RCC 7860 (cell line): ENCODE measurements at places on chromosomes 13 and 19.

- DNase-seq, result no peak
Observed at GRCh38 chr19:31717269-31717923, 368.2 kb upstream of the TSHZ3 start.

DNA sequence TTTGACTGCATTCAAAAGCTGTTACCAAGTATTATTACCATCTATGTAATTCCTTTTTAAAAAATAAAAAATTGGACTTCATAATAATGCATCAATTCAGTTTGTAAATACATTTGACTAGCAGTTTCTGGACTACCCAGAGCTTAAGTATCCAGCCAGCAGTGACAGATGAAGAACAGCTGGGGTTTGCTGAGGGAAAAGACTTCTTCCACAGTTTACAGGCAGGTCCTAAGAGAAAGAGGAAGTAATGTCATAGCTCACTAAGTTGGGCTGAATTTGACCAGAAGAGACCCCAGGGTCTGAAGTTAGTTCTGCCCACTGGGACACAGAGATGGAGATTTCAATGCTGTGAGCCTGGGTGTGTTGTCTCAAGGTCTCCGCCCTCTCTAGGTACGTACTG lies 96.4 kb downstream of the MBNL2 start:
- DNase-seq, result no peak

- DNase-seq, result no peak
Observed at GRCh38 chr19:13078381-13078780, 24.3 kb downstream of the LYL1 start.

- no peak for DNase-seq
Observed at GRCh38 chr19:44701228-44701627, 2.3 kb downstream of the CEACAM16 start.

DNA sequence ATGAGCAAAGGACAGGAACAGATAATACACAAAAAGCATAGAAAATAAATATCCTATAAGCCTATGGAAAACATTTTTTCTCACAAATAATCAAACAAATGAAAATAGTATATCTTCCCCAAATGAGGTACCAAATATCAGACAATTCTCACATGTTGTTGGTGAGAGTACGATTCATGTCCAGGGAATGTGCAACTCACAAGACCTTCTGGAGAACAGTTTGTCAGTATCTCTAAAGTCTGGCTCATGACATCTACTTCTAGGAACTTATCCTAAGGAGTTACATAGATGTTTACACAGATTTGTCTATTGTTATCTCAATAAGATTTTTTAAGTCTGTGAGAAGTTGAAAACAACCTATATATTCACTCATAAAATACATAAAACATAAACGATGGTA lies 80.3 kb upstream of the ARHGEF7 start:
- DNase-seq, result no peak

- DNase-seq, result peak; percentile 76
Observed at GRCh38 chr19:4966591-4966990, 2.3 kb upstream of the KDM4B start.

- DNase-seq, result no peak
Observed at GRCh38 chr13:69028936-69029335, 1078.7 kb upstream of the ATXN8OS start.

GRCh38 chr19:13865571-13866462 lies 11.1 kb upstream of the NANOS3 start:
- DNase-seq, result no peak

GRCh38 chr19:10291554-10292205 lies 1.9 kb downstream of the ICAM5 start:
- no peak for DNase-seq

GRCh38 chr13:27311518-27312210 lies 41.0 kb downstream of the RASL11A start:
- DNase-seq, result no peak

- no peak for DNase-seq
Observed at GRCh38 chr19:408902-409515, at the start of gene C2CD4C. Gene C2CD4C (minus strand): TSS chr19:409147. CDS start chr19:408361, 786 bp downstream.

GRCh38 chr19:41699968-41700323 lies 8.5 kb upstream of the CEACAM5 start:
- DNase-seq, result no peak

GRCh38 chr19:6099599-6099998 lies 10.7 kb downstream of the RFX2 start:
- no peak for DNase-seq

GRCh38 chr19:48206397-48207093 lies 36.1 kb downstream of the ZSWIM9 start:
- DNase-seq, result no peak

DNA sequence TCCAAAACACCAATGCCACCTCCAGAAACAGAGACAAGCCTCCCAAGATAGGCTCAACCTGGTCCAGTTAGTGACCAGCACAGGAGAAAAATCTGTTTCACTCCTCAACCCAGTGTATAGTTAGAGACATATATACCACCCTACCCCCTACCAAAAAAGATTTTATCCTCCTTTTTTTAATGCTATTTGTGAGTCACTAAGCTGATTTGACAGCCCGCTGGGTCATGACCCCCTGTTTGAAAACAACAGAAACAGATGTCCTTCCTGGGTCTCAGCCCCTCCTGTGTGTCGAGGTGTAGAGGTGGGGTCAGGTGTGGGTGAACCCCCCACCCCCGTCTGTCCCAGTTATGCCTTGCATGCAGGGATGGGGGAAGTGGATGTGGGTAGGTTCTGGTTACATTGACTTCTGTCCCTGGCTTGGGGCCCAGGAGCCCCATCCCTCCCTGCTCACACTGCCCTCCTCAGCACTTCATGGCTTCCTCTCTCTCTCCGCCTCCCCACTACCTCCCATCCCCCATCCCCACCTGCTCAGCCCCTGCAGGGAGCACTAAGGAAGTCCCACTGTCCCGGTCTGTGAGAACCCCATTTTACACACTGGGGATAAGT lies 14.0 kb upstream of the TOMM40 start:
- DNase-seq, result no peak

GRCh38 chr13:66927562-66927961 lies 302.6 kb downstream of the PCDH9 start:
- DNase-seq, result no peak

DNA sequence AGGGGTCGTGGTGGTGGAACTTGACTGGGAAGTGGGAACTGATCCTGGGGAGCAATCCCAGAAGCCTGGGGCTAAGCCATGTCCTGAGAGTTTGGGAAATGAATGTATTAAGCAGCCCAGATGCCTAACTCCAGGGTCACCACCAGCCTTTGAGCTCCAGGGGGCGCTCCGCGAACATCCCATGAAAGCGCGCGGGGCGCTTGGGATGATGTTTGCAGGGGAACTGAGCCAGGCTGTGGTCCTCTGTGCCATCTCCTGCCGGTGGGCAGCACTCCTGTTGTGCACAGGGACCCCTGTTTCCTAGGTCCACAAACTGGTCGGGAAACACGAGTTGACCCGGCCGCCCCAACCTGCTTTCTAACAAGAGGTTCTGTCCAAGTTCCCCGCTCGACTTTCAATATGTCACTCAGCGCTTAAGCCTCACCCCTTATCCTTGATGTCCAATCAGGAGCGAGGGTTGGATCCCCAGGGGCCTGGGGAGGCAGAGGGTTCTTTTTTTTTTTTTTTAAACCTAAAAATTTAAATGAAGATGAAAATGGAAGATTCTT lies 14.4 kb downstream of the LEUTX start:
- DNase-seq, result peak; percentile 27

GRCh38 chr19:2271234-2272103 lies 10.5 kb downstream of the PEAK3 start:
- peak; percentile 31 for DNase-seq

- no peak for DNase-seq
Observed at GRCh38 chr19:35240327-35240726, 8.5 kb upstream of the LSR start.

DNA sequence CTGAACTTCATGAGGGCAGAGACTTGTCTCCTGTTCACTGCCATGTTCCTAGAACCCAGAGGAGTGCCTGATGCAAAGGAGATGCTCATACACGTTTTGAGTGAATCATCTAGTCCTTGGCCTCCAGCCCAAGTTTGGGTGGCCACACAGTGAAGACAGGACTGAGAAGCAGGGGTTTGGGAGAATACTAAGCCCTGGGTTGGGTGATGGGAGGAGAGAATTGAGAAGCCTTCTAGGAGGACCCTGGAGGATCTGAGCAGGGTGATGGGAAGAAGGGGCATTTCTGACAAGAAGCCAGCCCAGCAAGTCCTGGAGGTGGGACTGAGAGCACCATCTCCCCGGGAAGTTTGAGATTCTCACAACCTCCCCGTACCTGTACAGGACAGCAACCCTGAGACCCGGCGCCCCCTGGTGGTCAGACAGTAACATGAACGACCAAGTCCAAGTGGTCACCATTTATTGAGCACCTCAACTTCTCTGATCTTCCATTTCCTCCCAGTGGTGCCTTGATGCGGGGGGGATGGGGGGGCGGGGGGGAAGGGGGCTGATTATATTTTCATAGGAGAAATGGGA lies 11.0 kb downstream of the CTU1 start:
- DNase-seq, result peak; percentile 28

DNA sequence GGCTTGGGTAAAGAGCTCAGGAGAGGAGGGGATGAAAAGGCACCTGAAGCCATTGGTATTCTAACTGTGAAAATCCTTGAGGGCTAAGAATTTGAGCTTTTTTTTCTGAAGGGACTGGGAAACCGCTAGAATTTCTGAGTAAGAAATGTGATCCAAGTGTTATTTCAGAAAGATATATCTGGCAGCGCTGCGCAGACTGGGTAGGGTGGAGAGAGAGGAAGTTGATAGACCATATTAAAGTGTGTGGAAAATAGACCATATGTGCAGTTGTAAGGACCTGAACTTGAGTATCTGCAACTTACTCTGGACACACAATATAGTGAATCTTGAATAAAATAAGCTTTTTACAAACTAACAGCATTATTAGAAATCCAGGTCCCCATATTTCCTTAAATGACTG lies 427.4 kb downstream of the NDFIP2 start:
- DNase-seq, result no peak

- no peak for DNase-seq
Observed at GRCh38 chr13:105213512-105213911, 1322.0 kb downstream of the EFNB2 start.

DNA sequence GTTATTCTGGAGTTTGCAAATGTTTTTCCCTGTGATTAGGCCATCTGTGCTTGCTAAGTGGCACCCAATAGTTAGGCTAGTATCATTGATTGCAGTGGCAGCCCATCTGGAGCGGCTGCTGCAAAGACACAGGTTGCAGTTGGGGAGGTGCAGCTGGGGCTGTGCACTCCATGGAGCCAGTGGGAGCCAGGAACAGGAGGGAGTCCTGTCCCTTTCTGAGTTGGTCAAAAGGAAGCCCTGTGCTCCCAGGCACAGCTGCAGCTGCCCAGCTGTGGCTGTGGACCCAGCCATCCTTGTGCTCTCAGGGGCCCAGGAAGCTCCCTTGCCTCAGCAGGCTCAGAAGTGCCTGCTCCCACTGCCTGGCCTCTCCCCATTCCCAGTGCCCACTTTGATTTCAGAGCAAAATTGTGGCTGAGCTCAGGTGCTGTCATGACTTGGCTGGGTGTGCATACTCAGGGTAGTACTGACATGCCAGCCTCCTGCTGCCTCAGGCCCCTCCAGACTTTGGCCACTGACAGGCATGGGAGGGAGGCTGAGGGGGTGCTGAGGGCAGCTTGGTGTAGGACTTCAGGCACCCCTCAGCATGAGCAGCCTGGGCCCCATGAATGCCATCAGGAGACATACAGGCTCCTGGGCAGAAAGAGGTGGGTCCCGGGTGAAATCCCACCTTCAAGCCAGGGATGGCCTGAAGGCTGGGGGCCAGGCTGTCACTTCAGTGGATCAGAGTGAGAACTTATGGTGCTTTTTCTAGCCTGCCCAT lies 270.6 kb downstream of the PCDH20 start:
- no peak for DNase-seq

GRCh38 chr13:23579896-23580683 lies 9.9 kb downstream of the TNFRSF19 start:
- no peak for DNase-seq

GRCh38 chr13:72097568-72097967 lies 230.6 kb upstream of the DACH1 start:
- no peak for DNase-seq

- no peak for DNase-seq
Observed at GRCh38 chr19:49417088-49417487, 6.2 kb downstream of the PTH2 start.

GRCh38 chr13:103188713-103189326 lies 122.6 kb upstream of the SLC10A2 start:
- peak; percentile 14 for DNase-seq

- peak; percentile 94 for DNase-seq
Observed at GRCh38 chr13:111228262-111229144, 91.9 kb upstream of the TEX29 start.

GRCh38 chr13:42189061-42189460 lies 82.9 kb upstream of the AKAP11 start:
- DNase-seq, result no peak

GRCh38 chr13:112001571-112001970 lies 65.4 kb upstream of the SOX1 start:
- DNase-seq, result no peak

- DNase-seq, result no peak
Observed at GRCh38 chr13:76878043-76878442, 8.2 kb downstream of the KCTD12 start.

GRCh38 chr13:58744686-58745085 lies 1113.1 kb downstream of the PCDH17 start:
- no peak for DNase-seq

- DNase-seq, result no peak
Observed at GRCh38 chr19:2363419-2363818, 3.4 kb downstream of the TMPRSS9 start.

- no peak for DNase-seq
Observed at GRCh38 chr13:26965952-26966700, 205.5 kb downstream of the USP12 start.

DNA sequence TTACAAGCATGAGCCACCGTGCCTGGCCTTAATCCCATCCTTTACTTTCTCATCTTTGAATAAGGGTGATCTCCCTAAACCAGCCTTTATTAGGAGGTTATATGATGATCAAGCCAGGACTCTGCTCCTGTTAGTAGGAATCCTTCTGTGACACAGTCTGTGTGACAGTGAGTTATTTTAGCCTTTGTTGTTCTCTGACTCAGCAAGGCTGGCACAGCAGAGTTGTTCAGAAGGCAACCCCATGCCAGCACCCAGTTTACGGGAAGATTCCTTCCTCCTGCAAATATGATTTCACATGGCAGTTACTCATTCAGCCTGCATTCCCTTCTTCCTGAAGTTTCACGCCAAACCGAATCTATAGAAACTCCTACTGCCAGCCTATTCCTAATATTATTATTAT lies 10.5 kb upstream of the MIER2 start:
- DNase-seq, result peak; percentile 5

GRCh38 chr19:10601999-10602329 lies 14.9 kb upstream of the AP1M2 start:
- DNase-seq, result no peak

GRCh38 chr19:18855647-18856384 lies 24.1 kb downstream of the UPF1 start:
- DNase-seq, result no peak
